ENCODE measurements at places on chromosomes 13 and 19.
A peak's percentile ranks its signal among the peaks of the same experiment; 100 is the strongest.

DNA sequence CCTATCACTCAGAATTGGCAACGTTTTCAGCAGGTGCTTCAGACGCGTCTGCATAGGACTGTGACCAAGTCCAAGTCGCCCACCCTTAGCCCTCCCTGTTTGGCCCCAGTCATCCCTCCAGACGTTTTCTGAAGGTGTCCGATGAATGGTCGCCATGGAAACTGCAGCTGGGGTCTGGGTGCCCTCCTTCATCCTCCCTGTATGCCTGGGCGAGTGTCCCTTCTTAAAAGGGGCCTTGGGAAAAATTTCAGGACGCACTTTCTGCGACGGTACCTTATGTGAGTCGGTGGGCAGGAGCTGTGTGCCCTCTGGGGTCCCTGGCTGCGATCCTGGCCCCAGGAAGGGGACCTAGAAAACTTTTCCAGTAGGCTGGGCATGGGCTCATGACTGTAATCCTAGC is 25.1 kb downstream of the MAN2B1 start:
- no peak for DNase-seq

- no peak for DNase-seq
These were observed 489.1 kb upstream of the TSHZ3 start for GRCh38 chr19:31838163-31838815.

- DNase-seq = no peak
These were observed 4.6 kb upstream of the SSBP4 start for GRCh38 chr19:18414504-18415177.

GRCh38 chr13:27857282-27857681 is 62.5 kb upstream of the PDX1 start:
- DNase-seq = peak; percentile 22

DNA sequence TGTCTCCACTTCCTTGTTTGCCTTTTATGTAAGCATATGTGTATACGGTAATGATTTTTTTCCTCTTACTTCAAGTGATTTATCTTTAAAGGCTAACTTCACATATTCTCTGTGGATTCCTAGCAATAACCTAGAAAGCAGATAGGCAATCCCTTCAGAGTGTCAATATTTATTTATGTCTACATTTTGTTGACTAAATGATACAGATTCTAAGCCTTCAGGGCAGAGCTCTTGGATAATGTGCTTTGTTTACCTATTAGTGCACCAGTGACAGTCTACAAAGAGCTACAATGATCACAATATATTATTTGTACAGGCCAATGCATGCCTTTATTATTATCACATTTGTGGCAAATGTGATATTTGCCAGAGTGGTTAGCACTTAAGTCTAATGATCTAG is 406.2 kb downstream of the EFNB2 start:
- peak; percentile 31 for DNase-seq

DNA sequence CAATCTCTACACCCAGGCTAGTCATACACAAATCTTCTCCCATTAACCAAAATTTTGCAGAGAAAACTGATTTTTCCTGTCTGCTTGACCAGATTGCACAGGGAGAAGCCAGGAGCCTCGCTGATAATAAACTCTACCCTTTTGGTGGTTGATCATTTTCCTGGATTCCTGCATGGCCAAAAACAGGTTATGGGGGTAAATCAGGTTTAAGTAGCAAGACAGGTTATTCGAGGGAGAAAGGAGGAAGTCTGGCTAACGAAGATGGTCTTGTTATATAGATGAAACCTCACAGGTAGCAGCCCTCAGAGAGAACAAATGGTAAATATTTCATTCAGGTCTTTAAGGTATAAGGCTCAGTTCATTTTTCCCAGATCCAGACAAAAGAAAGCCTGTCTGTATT is 16.0 kb upstream of the CEACAM6 start:
- no peak for DNase-seq

DNA sequence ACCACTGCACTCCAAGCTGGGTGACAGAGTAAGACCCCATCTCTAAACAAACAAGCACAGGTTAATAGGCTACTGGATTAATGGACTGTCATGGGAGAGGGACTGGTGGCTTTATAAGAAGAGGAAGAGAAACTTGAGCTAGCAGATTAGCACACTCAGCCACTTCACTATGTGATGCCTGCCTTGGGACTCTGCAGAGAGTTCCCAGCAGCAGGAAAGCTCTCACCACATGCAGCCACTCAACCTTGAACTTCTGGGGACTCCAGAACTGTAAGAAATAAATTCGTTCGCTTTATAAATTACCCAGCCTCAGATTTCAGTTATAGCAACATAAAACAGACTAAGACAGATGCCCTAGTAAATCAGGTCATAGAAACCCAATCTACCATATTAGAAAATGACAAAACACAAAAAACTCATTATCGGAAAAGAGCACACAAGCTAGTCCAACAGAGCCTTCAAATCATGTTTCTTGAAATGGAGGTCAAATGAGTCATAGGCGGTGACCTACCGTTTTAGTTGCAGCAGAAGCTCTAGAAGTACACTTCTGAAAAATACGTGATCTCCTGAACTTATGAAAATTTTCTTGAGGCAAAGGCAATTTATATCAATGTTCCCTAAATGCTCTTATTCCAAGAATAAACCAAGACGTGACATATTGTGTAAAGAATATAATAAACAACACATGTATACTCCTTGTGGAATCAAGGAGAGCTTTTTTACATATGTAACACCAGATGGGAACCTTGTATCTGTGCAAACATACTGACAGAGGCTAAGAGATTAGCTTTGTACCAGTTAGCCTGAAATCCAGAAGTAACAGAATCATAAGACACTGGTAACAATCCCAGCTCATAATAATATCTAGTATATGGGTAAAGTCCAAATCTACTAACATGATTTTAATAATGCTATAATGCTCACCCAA is 340.9 kb upstream of the SGCG start:
- no peak for DNase-seq

DNA sequence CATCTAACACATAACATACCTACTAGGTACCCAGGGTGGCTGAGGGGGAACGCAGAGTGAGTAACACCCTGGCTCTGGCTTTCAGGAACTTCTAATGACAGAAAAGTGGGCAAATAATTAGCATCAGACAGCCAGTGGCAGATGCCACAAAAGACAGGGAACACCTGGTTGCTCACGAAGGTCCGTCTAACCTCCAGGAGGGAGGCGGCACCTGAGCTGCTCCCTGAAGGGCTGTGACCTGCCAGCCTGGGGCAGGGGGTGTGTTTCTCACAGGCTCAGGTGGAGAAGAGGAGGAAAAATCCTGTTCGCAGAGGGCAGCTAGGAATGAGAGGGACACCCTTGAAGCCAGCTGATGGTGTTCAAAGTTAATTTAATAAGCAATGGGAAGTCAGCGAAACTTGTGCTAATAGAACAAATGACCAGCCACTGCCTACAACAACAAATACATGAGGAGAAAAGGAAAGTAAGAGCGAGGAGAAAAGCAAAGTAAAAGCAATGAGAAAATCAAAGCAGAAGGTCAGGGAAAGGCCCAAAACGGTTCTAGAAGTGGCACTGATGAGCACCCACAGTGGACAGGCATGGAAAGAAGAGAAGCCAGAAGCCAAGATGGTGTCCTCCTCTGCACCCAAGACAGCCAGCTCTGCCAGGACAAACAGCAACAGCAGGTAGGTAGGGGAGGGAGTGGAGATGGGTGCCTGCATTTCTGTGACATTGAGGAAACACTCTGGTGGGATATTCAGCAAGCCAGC is 87.3 kb downstream of the STK24 start:
- no peak for DNase-seq

DNA sequence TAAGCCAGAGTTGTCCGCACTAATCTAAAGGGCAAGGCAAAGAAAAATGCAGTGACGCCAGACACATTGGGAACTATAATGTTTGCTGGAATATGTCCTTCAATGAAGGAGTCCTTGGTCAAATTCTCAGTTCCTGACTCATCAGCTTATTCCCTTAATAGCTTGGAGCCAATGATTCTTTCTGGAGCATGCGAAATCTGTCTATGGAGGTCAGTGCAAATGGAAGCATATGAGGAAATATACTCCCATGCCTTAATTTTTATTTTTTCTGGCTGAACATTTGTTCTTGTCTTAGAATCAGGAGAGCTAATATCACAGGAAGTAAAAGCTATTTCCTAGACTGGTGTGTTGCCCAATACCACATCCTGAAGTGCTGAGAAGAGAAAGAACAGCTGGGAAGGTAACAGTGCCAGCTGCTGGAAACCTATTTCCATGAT is 289.8 kb upstream of the SPRY2 start:
- no peak for DNase-seq

GRCh38 chr13:31227870-31228269 is 28.1 kb downstream of the B3GLCT start:
- DNase-seq = no peak

DNA sequence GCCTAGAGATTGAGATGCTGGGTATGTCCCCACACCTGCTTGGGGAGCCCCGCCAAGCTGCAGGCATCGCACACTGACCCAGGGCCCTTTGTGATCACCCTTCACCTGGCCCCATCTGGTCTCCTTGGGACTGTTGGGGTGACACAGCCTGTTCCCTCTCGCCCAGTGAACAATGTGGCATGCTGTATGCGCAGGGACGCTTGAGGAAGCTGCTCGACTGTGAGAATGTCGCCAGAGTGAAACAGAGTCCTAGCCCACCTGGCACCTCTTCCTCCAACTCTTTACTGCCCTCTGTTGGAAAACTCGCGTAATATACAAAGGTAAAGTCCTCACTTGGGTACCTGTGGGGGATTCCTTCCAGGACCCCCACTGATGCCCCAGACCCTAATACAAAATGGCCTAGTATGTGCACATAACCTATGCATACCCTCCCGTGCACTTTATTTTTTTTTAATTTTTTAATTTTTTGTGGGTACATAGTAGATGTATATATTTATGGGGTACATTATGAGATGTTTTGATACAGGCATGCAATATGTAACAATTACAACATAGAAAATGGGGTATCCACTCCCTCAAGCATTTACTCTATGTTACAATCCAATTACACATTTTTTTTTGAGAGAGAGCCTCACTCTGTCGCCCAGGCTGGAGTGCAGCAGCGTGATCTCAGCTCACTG is 9.0 kb downstream of the BLOC1S3 start:
- peak; percentile 65 for DNase-seq

DNA sequence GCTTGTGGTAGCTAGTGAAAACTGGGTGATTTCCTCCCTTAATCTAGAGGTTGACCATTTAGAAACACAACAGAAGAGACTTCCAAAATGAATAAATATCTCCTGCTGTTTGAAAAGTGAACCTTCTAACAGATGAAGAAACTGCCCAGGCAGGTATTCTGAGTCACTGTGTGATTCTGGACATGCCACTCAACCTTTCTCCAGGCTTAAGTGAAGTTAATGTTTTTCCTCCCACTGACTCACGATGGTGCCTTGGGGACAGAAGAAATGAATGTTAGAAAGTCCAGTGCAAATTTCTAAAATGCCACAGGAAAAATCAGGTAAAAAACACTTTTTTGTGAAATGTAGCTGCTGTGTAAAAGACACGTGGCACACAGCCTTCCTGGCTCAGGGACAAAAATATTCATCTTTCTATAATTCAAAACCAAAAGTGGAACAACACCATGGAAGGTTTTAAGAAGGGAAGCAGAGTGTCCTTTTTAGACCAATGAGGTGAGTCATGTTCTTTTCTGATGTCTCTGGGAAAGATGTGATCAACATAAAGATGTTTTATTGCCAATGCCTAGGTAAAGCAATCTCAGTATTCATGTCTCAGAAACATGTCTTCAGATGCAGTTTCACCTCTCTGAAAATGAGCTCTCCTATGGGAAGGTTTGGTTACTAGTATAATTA is 9.1 kb downstream of the UBE2L5 start:
- no peak for DNase-seq

- no peak for DNase-seq
These were observed 163.6 kb downstream of the SPRY2 start for GRCh38 chr13:80177327-80177726.

DNA sequence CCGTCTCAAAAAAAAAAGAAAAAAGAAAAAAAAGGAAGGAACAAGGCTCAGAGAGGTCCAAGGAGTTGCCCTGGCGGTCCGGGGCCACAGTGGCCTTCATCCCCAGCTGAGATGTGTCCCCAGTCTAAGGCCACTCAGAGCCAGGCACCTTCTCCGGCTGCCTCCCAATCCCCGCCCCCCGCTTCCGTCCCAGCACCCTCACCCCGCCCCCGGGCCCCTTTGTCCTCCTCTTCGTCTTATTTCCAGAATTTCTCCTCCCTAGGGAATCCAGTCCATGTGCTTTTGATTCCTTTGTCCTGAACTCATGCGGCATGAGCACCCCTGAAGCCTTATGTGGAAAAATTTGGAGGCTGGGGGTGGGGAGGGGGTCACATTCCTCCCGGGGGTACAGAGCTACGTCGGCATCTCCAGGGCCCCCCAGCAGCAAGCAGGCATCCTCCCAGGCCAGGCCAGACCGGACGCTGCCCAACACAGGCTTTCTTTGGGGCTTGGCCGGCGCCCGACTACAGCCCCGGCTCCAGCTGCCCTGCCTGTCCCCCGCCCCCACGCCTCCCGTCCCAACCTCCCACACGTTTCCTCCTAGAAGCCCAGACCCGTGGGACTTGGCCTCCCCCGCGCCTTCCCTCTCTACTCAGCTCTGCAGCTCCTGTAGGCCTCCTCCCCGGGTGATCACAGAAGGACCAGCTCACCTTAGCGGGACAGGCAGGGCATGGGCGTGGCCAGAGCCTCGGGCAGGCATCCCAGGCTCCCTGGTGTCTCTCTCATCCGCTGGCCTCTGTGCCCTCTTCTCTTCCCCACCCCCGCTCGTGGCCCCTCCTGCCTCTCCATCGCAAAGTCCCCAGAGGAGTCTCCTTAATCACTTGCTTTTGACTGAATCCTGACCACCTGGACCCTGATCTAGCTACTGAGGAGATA is 17.8 kb upstream of the ADGRE5 start:
- peak; percentile 20 for DNase-seq

DNA sequence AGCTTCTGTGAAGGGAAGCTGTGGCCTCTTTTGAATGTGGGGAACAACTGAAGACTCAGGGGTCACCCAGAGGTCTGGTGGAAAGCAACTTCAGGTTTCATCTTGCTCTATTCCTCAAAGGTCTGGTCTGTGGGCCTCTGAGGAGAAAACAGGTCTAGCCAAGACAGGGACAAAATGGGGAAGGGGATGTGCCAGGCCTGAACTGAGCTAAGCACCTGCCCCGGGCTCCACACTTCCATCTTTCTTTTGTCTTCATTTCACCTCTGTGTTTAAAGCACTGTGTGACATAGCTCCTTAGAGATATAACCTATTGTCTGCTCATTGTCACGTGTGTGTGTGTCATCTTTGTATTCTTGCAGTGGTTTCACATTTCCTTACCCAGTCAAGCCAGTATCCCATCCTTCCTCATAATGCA is 19.9 kb upstream of the GDF15 start:
- DNase-seq = no peak

DNA sequence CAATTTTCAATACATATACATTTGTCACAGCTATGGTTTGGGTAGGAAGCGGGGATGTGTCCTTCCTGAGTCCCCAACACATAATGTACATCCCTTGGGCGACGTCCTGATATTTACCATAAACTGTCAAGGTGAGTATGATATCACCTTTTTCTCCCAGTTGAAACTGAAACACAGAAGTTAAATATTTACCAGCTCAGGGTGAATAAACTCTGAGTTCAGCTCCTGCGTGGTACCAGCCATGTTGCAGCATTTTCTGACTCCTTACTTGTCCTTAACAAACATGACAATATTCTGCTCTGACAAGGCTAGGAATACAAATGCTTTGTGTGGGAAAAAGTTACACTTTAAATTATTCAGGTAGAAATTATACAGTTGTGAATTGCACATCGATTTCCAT is 294.2 kb downstream of the TEX29 start:
- DNase-seq = no peak
